Fibroblast of the aortic adventitia (primary cell): ENCODE measurements at places on chromosomes 5 and 9. TPM values are rescaled to one million over a fixed set of nuclear protein-coding genes. Genes with fewer than 3 reads are reported as not detected.

Gene IL4
- total RNA-seq: 0.36 TPM in 1 of 2 replicates, not detected in the other

Gene DMRT1
- not detected in 2 replicates for total RNA-seq

Gene SOX30
- 0.09 TPM in 1 of 2 replicates, not detected in the other for total RNA-seq

Gene CDX1
- total RNA-seq: 0.18 and 0.65 TPM in 2 replicates

Gene CER1
- not detected in 2 replicates for total RNA-seq

Gene SCGB3A2
- not detected in 2 replicates for total RNA-seq

Gene CLTB
- total RNA-seq: 49.3 and 76.5 TPM in 2 replicates

Gene GLRA1
- not detected in 2 replicates for total RNA-seq

Gene IL7R
- 0.90 TPM in 1 of 2 replicates, not detected in the other for total RNA-seq

Gene BRINP1
- total RNA-seq: 3.1 and 5.8 TPM in 2 replicates

Gene SLCO6A1
- total RNA-seq: not detected in 2 replicates

Gene LCN9
- not detected in 2 replicates for total RNA-seq

Gene IFNA16
- total RNA-seq: not detected in 2 replicates

Gene PTBP3
- 11.4 and 32.4 TPM in 2 replicates for total RNA-seq

Gene KCNV2
- not detected in 2 replicates for total RNA-seq

DNA sequence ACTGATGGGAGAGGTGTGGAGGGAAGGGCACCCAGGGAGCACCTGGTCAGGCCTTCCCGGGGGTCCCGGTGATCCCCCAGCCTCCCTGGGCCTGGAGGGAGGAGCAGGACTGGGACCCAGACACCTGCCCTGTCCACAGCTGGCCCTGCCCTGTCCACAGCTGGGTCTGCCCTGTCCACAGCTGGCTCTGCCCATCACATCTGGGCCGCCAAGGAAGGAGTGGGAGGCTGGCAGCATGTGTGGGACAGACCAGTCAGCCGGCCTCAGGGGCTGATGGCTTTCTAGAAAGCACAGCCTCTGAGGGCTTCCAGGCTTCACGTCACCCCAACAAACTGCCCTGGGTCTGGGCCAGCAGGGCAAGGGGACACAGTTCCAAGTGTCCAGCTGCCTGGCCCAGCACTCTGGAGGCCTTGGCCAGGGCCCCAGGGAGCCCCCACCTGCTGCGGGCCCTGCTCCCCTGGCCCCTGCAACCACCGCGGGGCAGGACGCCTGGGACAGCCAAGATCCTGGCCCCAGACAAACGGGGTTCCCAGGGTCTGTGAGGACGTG, 12.2 kb downstream of the DNLZ start:
- DNase-seq: no peak

DNA sequence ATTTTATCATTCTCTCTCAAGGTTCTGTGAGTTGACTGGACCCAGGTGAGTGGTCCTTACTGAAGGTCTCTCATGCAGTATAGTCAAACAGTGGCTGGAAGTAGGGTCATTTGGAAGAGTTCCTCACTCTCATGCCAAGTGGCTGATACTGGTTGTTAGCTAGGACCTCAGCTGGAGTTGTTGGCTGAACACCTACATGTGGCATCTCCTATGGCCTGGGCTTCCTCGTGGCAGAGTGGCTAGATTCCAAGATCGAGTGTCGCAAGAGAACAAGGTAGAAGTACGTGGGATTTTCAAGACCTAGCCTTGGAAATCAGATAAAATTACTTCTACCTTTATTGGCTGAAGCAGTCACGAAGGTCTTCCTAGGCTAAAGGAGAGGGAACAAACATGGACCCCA, 7.6 kb downstream of the SLC31A2 start:
- no peak for DNase-seq

- no peak for DNase-seq
Measured at GRCh38 chr5:18850216-18850615, 1137.8 kb downstream of the CDH18 start.

DNA sequence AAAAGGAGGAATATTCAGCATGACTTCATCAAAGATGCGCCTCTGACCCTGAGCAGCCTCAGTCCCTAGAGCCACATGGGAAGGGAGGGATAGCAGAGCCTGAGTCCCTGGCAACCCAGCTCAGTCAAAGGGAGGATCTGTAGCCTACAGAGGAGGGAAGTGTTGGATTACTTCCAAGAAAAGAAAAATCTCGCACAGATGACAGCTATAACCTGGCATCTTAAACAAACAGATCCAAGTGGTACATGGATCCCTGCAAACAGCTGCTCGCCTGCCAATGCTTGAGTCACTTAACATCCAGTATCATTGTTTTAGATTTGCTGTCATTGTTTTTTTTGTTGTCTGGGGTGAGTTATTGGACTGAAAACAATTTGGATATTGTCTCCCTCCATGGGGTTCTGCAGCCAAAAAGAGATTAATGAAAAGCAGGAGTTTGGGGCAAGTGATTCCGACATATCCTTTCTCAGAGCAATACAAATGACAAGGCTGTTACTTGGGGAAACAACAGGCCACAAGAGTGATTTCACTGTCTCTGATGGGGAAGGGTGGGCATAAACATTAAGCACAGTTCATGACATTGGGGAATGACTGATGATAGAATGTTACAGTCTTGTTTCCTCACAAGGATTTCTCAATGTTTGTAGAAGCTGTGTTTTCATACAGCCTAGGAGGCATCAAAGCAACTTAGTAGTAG, 153.5 kb upstream of the KIF2A start:
- DNase-seq: peak; percentile 8

GRCh38 chr9:134919303-134919702, 1.6 kb upstream of the FCN1 start:
- DNase-seq: no peak

DNA sequence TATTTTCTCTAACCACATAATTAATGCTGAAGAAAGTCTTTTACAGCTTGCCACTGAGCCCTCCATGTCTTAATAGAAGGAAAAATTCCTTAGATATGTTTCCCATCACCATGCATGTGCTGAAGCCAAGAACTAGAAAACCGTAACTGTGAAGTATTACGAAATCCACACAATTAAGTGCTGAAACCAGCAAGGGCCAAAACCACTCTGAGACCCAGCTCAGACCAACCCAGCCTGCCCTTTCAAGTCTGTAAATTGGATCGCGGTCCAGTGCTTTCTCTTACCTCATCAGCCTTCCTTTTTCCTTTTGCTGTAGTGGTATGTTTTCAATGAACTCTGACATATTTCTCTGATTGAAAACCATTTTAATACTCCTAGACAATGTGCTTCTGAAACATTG, 26.3 kb downstream of the SEMA5A start:
- DNase-seq: peak; percentile 93

GRCh38 chr5:73592551-73592950, 27.0 kb downstream of the UTP15 start:
- DNase-seq: peak; percentile 53

- DNase-seq: no peak
Measured at GRCh38 chr5:128362370-128362769, 175.7 kb downstream of the FBN2 start.

- DNase-seq: no peak
Measured at GRCh38 chr5:96036301-96036700, 74.7 kb upstream of the ELL2 start.

GRCh38 chr9:35552376-35552775, 52.7 kb upstream of the TESK1 start:
- DNase-seq: peak; percentile 30

DNA sequence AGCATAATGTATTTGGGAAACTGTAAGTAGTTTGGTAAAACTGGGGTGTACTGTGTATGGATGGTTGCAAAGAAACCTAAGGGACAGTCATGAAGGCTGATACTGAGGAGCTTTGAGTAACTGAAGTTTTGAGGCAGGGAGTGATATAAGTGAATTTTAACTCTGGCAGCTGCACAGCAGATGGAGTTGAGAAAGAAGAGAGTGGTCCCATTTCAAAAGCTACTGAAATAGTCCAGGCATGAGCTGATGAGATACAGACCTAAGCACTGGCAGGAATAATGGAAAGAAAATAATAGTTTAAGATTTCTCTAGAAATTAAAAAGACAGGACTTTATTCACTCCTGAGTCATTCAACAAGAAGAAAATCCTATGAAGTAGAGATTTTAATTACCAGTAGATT, 232.0 kb downstream of the CHSY3 start:
- DNase-seq: peak; percentile 72

- DNase-seq: no peak
Measured at GRCh38 chr9:75085640-75086039, 2.3 kb downstream of the NMRK1 start.

- no peak for DNase-seq
Measured at GRCh38 chr5:56745864-56746263, 69.5 kb upstream of the MAP3K1 start.

DNA sequence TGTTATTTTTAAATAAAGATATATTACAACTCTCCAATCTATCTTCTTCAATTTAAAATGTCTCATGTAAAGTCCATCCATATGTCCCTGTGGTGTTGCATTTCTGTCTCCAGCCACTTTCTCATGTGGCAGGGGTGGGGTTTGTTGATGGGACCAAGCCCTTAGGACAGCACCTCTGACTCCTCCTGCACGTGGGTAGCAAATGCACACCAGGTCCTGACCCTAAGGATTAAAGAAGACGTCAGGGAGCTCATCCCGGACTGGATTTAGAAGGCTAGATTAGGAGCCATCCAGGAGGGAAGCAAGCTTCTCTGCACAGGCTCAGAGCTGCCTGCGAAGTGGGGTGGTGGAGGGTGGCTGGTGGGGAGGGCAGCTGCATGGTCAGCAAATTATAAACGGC, 38.9 kb upstream of the FAM120AOS start:
- DNase-seq: no peak

- DNase-seq: no peak
Measured at GRCh38 chr5:87729781-87730180, 317.1 kb upstream of the CCNH start.

DNA sequence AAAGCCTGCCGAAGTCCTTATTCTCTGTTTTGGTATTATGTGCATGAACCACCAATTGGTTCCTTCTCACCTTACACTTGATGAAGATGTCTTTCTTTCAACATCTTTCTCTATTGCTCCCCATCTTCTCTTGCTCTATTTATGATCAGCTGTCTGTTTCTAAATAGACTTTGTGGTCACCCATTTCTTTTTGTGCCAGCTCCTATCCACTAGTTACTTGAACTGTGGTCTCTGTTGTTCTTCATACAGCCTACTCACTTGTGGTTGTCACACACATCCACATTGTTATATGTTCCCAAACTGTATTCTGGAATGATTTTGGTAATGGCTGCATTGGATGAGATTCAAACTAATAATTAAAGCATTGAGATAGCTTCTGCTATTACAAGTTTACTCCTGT, 11.4 kb downstream of the VCAN start:
- no peak for DNase-seq

GRCh38 chr5:33891788-33892619, at the start of gene ADAMTS12:
ADAMTS12 (minus strand) TSS chr5:33891990; CDS start chr5:33891856, 134 bp downstream.
- DNase-seq: peak; percentile 74

DNA sequence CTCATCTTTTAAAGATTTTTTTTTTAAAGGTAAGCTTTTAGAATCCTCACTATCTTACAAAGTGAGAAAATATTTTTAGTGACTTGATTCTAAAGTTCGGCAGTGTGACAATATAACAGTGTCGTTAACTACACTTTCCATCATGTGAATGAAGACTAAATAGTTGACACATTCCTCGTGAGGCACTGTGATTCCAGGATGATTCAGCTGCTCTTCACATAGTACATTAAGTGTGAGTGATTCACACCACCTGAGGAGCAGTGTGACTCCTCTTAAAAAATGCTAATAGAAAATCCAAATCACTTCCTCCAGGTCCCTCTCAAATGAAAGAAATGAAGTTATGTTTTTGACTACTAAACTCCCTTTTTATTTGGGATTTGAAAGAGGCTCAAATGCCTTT, 589.5 kb downstream of the GABRG2 start:
- no peak for DNase-seq

DNA sequence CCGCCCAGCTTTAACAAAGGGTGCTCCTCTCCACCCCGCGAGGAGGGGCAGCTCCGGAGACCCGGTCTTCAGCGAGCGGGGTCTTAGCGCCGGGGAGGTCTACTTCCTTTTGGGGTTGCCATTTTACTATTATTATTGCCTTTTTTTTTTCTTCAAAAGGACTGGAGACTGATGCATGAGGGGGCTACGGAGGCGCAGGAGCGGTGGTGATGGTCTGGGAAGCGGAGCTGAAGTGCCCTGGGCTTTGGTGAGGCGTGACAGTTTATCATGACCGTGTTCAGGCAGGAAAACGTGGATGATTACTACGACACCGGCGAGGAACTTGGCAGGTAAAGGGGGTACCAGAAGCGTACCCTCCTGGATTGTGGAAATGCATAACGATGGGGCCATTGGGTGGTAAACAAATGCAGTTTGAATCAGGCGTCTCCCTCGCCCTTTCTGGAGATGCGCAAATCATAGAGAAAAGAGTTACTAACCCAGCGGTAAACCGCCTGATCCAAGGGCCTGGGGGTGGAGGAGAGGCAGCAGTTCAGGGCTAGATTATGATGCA, 1.2 kb downstream of the DAPK1 start:
- DNase-seq: no peak

DNA sequence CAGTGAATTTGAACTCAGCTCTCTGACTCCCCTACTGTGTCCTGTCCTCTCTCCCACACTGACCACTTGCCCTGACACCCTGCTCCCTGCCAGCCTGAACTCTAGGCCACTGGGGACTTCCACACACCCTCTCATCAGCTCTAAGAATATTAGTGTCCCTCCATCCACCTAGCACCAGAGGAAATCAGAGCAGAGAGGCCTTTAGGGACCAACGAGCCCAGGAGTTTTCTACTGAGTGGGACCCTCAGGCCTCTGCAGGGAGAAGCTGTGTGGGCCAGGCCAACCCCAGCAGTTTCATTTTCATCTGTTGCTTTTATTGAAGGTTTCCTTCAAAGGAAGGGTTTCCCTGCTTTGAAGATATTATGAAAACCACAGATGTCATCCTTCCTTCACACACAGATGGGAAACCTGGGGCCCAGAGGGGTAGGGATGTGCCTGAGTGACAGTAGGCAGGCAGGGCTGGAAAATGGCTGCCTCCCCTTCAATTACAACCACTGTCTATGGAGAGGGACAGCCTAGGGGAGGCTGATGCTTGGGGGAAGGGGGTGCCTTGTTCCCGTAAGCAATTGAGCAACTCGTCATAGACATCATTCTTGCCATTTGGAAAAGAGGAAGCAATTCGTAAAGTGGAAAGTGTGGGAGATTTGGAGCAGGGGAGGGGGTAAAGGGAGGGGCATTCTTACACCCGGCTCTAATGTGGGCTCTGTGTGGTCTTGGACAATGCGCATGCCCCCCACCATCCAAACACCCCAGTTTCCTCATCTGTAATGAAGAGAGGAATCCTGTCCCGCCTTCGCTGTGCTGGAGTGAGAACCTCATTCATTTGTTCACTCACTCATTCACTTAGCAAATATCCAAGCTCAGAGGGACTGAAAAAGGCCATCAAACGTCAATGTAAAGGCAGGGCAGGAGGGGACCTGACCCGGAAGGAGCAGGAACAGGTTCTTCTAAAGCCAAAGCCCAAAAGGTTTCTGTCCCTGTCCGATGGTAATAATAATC, 3.9 kb downstream of the GLIPR2 start:
- DNase-seq: no peak

GRCh38 chr5:15966651-15967050, 212.9 kb downstream of the MARCHF11 start:
- DNase-seq: peak; percentile 12

DNA sequence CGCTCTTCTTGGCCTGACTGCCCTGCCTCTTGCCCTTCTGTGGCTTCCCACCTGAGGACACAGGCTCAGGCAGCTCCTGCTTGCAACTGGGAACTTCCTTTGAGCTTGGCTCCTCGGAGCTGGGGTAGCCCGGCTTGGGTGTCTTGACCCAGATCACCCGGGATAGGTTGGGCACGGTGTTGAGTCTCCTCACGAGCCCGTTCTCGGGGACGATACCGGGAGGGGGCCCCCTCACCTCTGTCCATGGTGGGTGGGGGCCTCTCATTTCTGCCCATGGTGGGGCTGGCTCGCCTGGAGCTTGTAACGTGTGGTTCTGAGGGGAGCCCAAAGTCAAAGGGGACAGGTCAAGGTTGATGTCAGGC, 7.8 kb upstream of the DDX41 start:
- no peak for DNase-seq
